ENCODE measurements at places on chromosomes 7 and 10.
A peak's percentile ranks its signal among the peaks of the same experiment; 100 is the strongest.

- no peak for DNase-seq
These were observed 28.2 kb downstream of the TIMM23 start for GRCh38 chr10:46000538-46000937.

DNA sequence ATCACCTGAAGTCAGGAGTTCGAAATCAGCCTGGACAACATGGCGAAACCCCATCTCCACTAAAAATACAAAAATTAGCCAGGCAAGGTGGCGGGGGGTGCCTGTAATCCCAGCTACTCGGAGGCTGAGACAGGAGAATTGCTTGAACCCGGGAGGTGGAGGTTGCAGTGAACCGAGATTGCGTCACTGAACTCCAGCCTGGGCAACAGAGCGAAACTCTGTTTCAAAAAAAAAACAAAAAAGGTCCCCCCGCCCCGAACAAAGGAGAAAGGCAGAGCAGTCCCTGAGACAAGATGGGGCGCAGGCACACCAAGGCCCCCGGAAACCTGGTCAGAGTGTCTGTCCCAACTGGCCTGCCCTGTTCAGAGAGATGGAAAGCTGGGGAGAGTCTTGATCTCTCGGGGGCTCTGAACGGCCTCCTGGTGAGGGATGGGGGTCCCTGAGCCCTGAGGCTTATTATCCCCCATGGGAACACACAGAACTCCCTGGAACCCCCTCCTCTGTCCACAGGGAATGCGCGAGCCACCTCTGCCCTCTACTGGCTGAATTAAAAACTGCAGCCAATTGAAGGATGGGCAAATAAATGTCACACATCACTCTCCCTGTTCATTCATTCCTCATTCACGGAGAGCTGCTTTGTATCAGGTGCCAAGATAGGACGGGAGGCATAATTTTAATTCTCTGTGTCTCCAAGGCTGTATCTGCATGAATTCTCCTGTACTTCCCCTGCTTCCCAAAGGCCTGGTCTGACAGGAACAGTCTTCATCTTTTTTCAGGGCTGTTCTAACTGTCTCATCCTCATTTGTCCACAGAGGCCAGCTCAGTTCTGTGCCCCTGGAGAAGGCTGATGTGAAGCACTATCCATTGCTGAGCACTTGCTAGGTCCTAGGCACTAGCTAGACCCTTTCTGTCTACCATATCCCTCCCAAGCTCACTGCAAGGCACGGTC, 28.9 kb downstream of the MAT1A start:
- peak; percentile 30 for DNase-seq

GRCh38 chr7:101782476-101782875, 35.0 kb upstream of the CUX1 start:
- DNase-seq = no peak

GRCh38 chr7:28405662-28406061, 6.7 kb upstream of the CREB5 start:
- peak; percentile 98 for DNase-seq

GRCh38 chr10:17196573-17196972, 4.9 kb downstream of the TRDMT1 start:
- DNase-seq = no peak

GRCh38 chr7:15906436-15906835, 220.0 kb upstream of the MEOX2 start:
- no peak for DNase-seq

GRCh38 chr7:88226886-88227516, 7.2 kb upstream of the SRI start:
- DNase-seq = peak; percentile 44

GRCh38 chr7:44313621-44314031, 11.8 kb downstream of the CAMK2B start:
- no peak for DNase-seq

DNA sequence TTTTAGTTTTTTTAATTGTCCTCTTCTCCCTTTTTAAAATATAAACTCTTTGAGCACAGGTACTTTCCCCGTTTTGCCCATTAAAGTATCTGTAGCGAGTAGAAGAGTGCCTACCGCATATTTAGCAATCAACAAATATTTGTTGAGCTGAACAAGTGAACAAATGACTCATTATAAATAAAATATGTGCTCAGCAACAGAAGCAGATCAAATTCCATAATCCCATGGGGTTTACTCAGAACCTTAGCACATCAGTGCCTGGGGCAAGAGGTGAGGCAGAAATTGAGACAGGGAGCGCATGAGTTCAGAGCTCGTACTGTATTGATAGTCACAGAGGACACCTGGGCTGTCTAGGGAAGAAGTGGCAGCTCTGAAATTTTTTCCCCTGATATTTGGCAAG, 161.0 kb downstream of the SEM1 start:
- DNase-seq = no peak

- no peak for DNase-seq
These were observed 30.8 kb downstream of the SH2B2 start for GRCh38 chr7:102317231-102318059.

DNA sequence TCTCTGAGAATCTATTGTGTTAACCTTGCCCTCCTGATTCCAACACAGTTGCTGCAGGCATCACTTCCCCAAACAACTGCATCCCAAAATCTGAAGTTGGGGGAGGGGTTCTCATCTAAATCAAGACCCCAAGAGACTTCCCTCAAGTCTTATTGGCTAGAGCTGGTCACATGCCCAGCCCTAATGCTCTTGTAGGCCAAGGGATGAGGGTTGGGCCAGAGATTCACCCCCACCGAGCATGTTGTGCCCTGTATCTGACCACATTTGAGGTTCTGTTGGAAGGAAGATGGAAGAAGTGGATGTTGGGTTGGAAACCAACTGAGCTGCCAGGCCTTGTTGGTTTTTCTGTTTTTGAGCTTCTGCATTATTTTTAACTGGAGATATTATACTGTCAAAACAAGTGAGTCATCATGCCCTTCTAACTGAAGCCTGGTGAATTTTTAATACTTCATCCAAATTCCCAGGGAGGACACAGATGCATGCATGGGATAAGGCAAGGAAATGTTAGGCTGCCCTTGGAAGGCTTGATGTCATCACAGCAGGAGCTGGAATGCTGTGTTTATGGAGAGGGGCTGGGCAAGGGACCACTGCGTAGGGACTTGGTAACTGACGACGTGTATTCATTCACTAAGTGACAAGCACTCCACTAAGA, 68.6 kb upstream of the CACUL1 start:
- no peak for DNase-seq

DNA sequence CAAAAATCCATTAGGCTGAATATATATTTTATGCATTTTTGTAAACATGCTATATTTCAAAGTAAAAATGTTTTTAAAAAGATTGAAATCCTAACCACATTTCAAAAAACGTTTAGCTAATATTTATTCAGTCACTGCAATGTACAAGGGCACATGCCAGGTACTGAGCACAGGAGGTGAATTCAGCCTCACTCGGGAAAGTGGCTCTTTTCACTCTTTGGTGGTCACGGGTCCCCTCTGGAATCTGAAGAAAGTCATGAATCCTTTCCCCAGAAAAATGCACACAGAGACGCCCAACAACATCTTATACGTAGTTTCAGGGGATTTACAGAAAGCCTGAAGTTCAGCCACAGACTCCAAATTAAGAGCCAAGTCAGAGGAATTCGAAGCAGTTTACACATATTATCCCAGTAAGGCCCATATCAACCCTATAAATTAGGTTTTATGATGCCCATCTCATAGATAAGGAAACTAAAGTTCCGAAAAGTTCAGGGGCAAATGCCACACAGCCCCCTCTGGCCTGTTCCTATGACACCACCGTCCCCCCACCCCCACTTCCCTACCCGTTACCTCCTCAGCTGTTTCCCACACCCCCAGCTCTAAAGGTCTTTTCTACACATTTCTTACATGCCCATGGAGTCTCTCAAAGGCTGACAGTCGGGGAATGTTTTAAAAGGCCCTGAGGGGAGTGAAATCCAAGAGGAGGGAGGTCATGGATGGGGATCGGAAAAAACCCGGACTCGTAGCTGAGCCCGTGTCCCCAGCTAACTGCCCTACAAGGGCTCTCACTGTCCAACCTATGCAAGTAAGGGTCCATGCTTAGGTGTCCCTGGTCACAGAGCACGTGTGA, 9.6 kb upstream of the SVOPL start:
- no peak for DNase-seq

GRCh38 chr7:104652434-104652833, 324.0 kb downstream of the LHFPL3 start:
- DNase-seq = no peak

DNA sequence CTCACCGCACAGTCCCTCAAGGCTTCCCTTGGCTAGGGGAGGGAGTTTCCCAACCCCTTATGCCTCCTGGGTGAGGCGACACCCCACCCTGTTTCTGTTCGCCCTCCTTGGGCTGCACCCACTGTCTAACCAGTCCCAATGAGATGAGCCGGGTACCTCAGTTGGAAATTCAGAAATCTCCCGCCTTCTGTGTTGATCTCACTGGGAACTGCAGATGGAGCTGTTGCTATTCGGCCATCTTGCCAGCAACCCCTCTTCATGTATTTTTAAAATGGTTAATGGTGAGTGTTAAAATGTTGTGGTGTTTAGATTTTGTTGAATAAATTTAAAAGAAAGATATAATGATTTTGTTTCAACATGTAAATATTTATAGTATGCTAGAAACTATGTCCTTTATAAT, 22.0 kb downstream of the UMAD1 start:
- DNase-seq = peak; percentile 13

DNA sequence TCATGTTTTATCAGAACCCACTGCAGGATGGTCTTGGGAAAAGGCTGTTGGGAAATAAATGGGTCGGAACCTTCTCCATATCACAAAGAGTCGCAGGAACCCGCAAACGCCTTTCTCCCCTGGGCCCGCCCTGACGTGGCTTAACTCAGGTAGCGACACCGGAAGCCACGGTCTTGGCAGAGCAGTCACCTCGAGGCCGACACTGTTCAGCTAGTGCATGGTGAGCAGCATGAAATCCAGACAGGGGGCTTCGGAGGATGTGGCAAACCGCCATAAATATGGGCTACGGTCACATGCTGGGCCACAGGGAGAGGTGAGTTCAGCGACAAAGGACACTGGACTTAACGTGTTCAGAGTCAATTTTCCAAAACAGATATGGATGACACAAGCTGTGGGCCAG, 421.9 kb downstream of the PTPRN2 start:
- DNase-seq = no peak

DNA sequence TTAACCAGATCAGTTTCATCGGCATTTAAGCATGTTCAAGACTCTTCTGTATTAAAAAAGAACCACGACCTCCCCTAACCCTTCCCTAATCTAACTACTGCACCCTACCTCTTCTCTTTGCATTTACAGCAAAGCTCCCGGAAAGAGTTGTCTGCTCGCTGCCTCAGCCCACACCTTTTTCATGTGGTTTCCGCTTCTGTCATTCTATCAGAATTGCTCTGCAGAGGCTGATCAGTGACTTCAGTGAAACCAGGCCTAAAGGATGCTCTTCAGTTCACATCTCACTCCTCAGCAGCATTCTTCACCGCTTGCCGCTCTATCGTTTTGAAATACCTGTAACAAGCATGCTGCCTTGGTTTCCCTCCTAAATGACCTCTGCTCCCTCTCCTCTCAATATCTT, 160.9 kb downstream of the SDK1 start:
- no peak for DNase-seq

DNA sequence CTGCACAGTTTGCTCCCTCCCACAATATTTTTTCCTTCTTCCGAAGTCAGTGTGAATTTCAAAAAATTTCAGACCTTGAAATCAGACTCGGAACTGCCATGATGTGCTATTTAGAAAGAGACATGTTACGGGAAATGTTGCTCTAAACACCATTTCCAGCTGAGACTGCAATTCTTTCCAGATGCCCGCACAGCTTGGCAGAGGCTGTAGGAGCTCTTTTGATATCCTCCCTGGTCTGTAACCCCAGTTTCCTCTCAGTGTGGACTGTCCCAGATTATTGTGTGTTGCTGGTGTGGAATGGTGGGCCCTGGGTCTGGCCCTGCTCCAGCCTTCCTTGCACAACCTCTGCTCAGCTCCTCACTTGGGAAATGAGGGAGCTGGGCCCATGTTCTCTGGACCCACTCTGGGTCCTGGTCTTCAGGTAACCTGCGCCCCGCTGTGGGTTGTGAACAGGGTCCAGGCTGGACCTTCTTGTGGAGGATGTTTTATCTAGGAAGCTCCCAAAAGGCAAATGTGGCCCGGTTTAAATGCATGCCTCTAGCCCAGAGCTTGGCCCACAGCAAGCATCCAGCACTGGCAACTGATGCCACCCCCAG, 172.8 kb upstream of the CXCL12 start:
- DNase-seq = peak; percentile 36

DNA sequence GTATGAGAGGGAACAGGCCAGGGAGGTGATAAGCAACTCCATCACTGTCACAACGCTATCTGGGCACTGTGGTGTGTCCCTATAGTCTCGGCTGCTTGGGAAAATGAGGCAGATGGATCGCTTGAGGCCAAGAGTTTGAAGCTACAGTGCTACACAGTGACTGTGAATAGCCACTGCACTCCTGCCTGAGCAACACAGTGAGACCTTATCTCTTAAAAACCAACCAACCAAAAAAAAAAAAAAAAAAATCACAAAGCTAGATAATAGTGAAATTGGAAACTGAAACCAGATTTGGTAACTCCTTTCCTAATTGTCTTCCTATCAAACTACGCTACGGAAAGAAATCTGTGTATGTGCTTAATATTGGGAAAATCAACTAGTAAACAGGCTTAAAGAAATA, 14.1 kb downstream of the MICU1 start:
- DNase-seq = no peak

GRCh38 chr10:69752479-69752878, 49.2 kb upstream of the COL13A1 start:
- no peak for DNase-seq

DNA sequence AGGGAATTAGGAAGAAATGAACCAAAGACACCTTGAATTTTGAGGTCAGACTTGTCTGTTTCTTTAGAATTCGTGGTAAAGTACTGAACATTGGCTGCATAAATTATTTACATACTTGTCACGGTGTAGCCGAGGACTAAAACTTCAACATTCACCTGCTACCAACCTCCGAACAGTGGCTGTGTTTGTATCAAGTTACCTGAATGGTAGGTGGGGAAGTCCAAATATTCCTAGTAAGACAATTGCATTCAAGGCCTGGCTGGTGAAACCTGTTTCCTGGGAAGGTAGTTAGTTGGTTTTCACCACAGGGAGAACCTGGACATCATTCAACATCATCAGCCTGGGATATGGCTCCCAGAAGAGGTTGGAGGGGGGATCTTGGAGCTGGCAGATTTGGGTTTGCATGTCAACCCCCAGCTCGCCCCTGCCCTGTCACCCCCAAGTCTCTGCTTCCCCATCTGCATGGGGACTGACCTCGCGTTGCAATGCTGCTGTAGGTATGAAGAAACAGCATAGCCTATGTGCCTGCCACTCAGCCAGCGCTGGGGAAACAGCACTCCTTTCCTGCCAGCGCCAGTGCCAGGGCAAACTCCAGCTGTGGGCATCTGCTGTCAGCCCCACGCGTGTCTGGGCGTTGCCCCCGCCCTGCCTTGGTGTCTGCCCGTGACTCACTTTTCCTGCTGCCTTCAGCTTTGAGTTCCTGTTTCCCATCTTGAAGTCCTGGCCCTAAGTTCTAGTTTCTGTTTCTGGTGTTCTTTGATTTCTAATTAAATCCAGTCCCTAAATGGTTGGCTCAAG, 12.7 kb upstream of the LARP4B start:
- peak; percentile 54 for DNase-seq

- peak; percentile 35 for DNase-seq
These were observed 13.1 kb downstream of the WNT16 start for GRCh38 chr7:121341933-121342332.

Data from fibroblast of skin of scalp (primary cell).